ENCODE measurements at places on chromosomes 4 and X.

DNA sequence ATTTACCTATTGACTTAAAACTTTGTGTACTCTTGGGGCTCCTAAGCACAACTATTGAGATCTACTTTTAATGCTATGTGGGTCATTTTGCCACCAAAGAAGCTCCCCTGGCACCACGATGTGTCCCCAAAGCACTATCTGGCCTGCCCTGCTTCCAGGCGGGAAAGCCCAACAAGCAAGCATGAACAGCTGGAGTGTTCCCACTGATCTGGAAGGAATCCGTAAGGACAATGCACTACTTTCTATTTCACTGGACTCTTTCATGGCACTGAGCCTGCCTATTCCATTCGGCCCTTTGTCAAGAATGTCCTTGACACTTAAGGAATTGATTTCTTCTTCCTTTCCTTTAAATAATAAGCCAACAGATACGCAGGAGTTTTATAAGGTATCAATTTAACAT, 38.8 kb downstream of the GRIA3 start:
- DNase-seq: no peak

GRCh38 chr4:74319470-74319869, 11.2 kb downstream of the EPGN start:
- no peak for DNase-seq

DNA sequence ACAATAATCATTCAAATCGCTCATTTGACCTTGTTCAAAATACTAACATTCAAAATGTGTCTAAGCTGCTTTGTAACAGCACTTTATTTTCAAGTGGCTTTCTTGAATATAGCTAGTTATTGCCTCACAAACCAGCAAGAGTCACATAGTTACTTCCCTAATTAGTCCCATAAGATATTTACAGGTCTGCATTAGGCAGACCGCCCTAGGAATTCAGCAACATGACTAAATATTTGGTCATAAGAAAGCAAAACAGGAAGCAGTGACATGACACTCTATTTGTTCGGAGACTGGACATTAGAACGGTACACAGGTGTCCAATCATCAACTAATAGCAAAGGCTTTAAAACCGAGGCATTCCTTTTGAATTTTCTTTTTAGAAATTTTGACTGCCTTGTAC, 262.0 kb downstream of the COL25A1 start:
- peak; percentile 63 for DNase-seq

GRCh38 chr4:127498366-127498765, 134.4 kb upstream of the INTU start:
- no peak for DNase-seq

DNA sequence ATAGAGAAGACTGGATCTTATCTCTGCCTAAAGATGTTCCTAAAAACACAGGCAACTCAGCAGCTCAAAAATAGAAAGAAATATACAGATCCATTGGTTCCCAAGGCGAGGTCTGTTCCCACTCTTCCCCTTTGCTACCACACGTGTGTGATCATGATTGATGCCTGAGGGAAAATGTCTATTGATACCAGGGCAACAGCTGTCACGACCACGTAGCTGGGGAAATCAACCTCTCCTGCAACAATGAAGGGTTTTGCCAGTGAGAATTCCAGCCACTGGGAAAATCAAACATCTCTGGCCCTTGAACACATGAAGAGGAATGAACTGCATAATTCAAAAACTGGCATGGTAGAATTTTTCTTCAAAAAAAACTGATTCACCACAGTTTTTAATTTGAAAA, 131.0 kb upstream of the MAP3K15 start:
- DNase-seq: no peak

DNA sequence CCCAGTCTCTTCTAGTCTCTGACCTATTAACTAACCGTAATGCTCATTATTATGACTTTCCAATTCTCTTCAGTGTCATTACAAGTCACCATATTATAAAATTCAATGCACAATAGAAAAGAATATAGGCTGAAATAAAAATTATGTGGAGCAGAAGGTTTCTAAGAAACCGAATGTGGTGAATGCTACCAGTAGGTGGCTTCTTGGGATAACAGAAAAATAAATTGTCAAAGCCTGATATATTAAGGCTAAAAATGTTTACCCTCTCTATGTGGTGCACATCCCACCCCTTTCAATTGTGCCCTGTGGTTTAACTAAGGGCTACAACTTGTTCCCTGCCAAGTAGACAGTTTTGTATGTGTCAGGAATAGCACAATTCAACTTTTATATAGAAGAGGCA, 624.6 kb upstream of the TECRL start:
- DNase-seq: no peak

All from suppressor macrophage treated with lipopolysaccharide for 4 hours (primary cell).